ENCODE measurements at places on chromosomes 3 and 15.

DNA sequence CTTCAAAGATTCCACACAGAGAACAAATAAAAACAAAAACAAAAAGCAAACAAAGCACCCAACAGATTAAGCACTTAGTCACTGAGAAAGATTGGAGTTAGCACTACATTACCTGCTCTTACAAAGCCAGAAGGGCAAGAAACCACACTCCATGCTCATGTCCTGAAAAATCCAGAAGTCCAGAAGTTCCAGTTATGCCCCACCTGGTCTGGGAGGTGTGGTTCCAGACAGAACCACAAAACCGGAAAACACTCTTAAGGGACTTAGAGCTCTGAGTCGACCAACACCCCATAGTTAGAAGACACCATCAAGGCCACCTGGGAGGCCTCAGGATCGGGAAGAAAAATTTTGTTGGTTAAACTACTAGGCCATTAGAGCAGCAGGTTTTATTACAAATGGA lies 88.9 kb downstream of the TNIK start:
- no peak for DNase-seq

DNA sequence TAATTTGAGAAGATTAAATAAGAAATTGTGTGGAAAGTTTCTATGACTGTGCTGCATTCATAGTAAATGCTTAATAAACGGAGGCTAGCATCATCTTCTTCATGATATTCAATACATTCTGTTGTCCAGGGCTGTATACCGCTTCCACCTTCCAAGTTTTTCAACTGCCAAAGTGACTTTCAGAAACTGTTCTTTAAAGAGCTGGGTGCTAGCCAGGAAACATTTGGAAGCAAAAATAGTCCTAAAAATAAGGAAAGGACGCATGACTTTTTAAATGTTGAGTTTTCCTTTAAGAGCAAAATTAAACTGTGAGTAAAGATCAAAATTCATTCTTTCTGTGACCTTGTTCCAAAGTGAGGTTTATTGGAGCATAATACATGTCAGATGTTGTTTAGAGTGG lies 9.4 kb upstream of the ERC2 start:
- no peak for DNase-seq

GRCh38 chr15:75069301-75069925 lies 46.0 kb downstream of the PPCDC start:
- DNase-seq, result no peak

DNA sequence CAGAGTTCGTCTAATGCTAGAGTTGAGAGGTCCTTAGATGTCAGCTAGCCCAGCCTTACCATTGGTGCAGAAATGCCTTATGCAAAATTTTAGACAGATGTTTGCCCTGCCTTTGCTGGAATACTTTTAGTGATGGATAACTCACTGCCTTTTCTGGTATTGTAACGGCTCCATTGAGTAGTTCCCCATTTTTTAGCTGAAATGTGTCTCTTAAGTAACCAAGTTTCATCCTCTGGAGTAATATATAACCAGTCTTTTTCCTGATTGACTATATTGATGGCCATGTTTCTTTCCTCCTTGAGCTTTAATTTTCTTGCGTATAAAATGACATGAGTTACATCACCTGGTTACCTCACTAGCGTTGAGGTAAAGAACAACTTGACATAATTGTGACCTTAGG lies 45.0 kb downstream of the SNRK start:
- no peak for DNase-seq

DNA sequence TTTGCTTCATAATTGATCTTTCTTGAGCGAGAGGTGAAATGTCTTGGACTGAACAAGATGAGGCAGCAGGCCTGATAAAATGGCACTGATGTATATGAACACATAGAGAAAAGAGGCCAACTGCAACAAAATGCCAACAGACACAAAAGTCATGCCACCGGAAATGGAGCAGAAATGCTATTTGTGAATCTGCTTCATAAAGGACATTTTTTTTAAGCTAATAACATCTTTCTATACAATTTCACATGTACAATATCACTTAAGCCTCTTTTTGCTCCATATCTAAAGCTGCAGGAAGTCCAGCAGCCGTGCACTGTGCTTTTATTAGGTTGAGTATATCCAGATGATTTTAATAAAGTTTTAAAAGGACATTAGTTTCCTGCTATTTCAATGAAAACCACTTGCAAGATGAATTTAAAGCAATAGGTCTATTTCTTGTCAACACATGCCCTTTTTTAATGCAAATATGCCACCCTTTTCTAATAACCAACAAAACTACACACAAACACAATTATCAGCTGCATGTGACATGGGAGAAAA lies 169.2 kb upstream of the ADAMTS9 start:
- no peak for DNase-seq

DNA sequence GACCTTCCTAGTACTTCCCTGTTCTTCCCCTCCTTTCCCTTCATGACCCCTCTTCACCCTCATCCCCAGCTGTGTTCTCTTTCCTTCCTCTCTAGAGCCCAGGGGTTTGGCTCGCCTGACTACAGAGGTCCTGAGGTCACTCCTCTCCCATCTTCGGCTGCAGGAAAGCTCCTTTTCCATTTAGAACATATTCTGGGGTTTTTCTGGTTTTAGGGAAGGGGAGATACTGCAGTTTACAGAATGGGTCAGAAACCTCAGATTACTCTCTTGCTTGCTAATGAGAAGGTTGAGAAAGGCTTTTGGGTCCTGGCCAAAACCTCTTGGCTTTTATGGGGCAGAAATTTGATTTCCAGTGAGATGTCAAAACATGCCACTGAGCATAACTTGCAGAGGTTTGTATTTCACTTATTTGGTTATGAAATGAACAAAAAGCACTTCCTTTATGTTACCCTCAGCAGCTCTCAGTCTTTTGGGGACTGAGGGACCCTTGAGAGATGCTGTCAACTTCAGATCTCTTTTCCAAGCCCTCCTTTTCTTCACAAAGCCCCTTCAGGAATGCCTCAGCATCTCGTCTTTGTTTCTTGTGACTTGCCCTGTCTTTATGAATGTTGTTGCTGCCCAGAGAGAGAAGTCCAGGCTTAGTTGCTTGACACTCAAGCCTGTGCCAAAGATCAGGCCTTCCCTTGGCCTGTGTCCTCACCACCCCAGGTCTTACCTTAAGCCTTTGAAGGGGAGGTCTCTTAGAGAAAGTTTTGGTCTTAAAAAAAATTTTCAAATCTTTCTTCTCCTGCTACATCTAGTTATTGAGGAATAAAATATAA lies 121.7 kb upstream of the TPM1 start:
- DNase-seq, result peak; percentile 85

DNA sequence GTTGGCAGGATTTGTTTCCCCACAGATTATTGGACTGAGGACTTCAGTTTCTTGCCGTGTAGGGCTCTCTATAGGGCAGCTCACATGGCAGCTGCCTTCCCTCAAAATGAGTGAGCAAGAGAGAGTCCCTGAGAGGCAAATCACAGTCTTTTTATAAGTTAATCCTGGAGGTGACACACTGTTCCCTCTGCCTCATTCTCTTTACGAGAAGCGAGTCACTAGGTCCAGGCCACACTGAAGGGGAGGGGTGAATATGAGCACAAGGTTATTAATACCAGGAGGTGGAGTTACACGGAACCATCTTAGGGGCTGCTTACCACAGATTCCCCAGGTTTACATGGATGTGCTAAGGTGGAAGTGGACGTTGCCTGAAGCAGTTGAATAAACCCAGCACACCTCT lies 77.0 kb downstream of the LPP start:
- peak; percentile 83 for DNase-seq

DNA sequence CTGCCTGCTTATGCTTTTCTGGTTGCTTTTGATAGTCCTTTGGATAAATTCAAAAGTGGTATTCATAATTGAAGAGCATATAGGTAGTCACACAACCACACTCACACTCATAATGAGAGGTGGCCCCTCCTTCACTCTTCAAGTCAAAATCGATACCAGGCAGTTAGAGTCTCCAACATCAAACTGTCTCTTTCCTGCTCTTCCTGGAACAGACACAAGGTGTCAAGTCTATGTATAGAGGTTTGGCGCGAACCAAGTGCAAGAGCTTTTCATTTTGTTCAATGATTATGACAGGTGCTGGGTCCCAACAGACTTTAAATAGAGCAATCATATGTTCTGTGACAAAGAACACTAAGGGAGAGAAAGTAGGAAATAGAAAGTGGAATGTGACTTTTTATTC lies 29.9 kb upstream of the RGMA start:
- DNase-seq, result no peak

DNA sequence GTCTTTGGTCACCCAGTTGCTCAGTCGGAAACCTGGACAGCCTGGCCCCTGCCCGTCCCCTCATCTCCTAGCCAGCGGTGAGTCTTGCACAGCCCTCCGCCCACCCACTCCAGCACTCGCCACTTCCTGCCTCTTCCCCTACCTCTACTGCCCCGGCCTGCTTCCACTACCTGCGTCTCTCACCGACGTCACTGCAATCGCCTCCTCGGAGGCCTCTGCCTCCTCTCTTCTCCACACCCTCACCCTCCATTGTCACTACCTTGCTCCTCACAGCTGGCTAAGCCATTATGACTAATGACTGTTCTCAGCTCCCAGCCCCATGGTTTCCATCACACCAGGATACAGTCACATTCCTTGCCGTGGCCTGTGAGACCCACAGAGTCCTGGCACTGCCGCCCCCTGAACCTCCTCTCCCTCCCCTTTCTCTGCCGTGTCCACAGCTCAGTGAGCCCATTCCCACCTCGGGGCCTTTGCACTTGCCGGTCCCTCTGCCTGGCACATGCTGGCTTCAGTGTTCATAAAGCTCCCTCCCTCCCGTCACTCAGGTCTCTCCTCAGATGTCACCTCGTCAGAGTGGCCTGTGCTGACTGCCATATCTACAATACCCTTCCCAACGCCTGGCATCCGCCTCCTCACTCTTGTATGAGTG lies 104.8 kb downstream of the FBLN2 start:
- DNase-seq, result no peak
